ENCODE measurements at places on chromosomes 3 and 15. TPM values are rescaled to one million over a fixed set of nuclear protein-coding genes. Genes with fewer than 3 reads are reported as not detected.

DNA sequence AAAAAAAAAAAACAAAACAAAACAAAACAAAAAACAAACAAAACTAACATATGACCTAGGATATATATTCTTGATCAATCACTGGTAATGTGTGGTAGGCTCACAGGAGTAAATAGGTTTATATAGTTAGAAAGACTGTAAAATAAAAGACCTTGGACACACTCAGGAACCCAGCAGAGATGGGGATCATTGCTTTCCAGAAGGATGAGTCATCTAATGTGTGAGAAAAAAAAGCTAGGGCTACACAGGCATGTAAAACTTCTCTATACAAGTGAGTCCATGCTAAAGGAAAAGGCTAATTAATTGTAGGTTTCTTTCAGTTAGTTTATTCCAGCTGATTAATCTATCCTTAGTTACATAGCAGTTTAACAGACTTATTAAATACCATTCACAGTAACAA is 710.3 kb upstream of the ARPP21 start:
- DNase-seq: no peak

- no peak for DNase-seq
These were observed 18.4 kb downstream of the SENP5 start for GRCh38 chr3:196886144-196886543.

GRCh38 chr3:100227511-100227921 is 33.3 kb upstream of the TBC1D23 start:
- no peak for DNase-seq

DNA sequence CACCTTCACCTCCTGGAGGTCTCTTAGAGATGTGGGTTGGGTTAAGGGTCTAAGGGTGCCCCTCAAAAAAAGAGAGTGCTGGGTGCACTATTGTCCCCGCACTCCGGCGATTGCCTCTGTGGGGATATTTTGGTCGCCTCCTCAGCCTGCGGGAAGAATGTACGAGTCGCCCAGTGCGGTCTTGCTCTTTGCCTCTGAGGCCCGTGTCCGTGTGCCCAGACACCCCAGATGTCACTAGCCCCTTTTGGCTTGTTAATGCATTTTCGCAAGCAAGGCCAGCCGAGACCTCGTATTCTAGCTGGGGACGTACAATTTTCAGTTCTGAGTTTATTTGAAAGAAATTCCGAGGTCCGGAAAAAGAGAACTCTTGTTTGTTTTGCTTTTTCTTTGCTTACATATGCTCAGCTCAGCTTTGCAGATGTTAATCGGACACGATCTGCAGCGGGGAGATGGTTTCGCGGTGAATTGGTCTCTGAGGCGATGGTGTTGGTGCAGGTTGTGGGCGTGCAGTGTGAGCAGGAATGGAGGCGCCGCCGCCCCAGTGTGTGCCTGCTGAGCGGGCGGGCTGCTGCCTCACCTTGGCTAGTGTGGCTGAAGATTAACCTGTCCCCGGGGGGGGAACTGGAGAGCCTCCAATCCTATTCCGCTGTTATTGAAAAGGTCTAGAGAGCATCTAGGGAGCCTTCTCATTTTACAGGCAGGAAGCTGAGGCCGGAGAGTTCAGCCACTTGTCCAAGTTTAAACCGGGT is 1.4 kb downstream of the ST6GAL1 start:
- DNase-seq: peak; percentile 75

GRCh38 chr15:91192690-91193377 is 92.8 kb downstream of the SV2B start:
- no peak for DNase-seq

DNA sequence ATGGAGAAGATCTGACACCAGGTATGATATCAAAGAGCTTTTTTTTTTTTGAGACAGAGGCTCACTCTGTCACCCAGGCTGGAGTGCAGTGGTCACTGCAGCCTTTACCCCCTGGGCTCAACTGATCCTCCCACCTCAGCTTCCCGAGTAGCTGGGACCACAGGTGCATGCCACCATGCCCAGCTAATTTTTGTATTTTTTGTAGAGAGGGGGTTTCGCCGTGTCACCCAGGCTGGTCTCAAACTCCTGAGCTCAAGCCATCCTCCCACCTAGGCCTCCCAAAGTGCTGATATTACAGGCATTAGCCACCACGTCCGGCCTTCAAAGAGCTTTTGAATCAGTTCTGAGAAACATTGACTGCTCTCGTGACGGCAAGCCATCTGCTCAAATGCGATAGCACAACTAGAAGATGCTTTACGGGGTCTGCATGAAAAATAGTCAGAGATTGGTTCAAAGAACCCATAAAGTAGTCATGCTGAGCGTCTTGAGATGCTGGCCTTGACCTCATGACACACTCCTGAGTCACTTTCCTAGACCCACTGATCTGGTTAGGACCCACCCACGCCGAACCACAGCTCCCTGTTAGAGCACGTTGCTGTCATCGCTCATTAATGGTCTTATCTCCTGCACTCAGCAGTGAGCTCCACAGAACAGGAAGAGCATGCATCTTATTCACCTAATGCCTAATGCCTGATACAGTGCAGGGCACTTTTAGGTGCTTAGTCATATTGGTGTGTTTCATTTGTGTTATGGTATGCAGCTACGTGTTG is 57.0 kb upstream of the NR2F2 start:
- DNase-seq: no peak

DNA sequence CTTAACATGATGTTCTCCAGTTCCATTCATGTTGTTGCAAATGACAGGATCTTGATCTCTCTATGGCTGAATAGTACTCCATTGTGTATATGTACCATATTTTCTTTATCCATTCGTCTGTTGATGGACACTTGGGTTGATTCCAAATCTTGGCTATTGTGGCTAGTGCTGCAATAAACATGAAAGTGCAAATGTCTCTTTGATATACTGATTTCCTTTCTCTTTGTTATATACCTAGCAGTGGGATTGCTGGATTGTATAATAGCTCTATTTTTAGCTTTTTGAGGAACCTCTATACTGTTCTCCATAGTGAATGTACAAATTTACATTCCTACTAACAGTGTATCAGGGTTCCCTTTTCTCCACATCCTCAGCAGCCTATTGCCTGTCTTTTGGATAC is 5.9 kb upstream of the RBP2 start:
- DNase-seq: no peak

Gene ADCY5
- not detected for total RNA-seq

Gene PPARG
- total RNA-seq: 5.6 TPM
